ENCODE measurements at places on chromosomes 5 and 9.

DNA sequence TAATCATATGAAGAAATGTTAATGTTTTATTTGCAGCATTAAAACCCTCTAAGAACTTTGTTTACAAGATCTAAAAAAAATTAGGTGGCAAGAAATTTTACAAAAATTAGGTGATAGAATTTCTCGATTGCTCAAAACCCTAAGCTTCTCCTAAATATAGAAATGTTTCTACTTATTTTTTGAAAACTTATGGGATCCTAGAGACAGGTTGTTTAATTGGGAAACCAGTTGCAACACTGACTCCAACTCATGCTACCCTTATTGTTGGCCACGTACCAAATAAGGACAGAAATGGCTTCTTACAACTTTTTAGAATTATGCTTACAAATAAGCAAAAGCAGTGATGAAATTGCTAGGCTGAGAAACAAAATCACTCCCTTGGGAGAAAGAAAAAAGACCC, 531.1 kb downstream of the PDE4D start:
- no peak for DNase-seq

DNA sequence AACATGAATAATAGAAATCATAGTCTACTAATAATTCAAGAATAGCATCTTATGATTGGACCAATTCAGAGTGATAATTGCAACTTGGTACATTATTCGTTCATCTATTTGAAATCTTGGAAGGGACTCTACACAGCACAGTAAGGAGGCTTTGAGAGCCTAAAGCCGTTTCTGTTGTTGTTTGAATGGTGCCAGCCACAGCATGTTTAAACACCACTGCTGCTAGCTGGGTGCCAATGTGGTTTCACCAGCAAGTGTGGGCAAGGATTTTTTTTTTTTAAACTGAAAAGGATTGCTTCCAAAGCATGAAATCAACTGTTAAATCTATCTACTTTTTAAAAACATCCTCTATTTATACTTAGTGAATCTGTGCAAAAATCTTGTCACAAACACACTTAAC, 253.9 kb upstream of the MAP3K1 start:
- DNase-seq: no peak

DNA sequence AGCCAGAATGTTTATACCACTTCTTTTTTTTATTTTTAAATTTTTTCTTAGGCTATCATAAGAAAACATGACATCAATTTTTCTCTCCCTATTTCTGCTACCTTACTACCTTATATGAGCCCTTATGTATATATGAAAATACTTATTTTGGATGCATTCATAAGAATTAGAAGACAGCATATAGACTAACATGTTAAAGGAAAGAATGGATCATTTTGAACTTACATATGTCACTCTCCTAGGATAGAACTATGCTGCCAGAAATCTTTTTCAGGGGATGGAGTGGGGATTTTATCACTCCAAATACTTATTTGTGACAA, 51.8 kb downstream of the SNX24 start:
- DNase-seq: no peak

DNA sequence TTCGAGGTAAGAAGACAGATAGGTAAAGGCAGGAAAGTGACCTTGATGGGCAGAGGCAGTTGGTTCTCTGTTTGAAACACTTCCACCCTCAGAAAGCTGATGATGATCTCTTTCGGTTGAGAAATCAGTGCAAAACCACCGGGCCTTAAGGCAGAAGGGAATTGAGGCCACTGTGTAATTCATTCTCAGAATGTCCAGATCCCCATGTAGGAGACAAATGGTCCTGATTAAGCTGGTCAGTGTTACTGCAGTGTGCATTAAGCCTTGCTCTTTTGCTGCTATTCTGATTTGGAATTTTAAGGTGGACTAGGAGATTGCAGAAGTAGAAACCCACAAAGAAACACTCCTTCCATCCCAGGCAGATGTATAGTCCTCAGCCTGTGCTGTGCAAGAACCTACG, 255.2 kb downstream of the ARHGAP26 start:
- DNase-seq: no peak

- no peak for DNase-seq
Measured at GRCh38 chr5:108858959-108859358, 111.3 kb downstream of the FER start.

GRCh38 chr5:91140657-91141056, 242.5 kb downstream of the ARRDC3 start:
- no peak for DNase-seq

DNA sequence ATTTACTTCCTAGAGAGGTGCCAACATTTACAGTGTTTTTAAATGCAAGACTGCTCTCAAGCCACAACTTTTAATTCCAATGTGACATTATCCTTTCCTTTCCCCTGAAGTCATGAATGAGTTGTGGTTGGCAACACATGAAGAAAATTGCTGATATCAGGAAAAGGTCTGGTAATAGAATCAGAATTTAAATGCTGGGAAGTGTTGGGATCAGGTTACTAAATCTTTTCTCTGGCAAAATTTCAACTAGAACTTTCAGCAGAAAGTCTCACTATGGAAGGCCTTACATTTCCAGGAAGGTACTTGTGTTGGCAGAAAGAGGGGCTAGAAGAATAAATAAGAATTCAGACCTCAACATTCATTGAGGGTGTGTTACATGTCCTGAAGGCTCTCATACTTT, 10.6 kb upstream of the SLC44A1 start:
- no peak for DNase-seq

DNA sequence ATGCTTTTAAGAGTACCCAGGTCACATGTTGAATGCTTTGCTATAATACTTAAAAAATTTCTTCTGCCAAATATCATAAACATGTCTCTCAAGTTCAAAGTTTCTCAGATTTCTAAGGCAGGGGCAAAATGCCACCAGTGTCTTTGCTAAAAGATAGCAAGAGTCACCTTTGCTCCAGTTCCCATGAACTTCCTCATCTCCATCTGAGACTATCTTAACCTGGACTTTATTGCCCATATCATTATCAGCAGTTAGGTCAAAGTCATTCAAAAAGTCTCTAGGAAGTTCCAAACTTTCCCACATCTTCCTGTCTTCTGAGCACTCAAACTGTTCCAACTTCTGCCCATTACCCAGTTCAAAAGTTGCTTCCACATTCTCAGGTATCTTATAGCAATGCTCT, 307.6 kb upstream of the TNC start:
- DNase-seq: no peak

DNA sequence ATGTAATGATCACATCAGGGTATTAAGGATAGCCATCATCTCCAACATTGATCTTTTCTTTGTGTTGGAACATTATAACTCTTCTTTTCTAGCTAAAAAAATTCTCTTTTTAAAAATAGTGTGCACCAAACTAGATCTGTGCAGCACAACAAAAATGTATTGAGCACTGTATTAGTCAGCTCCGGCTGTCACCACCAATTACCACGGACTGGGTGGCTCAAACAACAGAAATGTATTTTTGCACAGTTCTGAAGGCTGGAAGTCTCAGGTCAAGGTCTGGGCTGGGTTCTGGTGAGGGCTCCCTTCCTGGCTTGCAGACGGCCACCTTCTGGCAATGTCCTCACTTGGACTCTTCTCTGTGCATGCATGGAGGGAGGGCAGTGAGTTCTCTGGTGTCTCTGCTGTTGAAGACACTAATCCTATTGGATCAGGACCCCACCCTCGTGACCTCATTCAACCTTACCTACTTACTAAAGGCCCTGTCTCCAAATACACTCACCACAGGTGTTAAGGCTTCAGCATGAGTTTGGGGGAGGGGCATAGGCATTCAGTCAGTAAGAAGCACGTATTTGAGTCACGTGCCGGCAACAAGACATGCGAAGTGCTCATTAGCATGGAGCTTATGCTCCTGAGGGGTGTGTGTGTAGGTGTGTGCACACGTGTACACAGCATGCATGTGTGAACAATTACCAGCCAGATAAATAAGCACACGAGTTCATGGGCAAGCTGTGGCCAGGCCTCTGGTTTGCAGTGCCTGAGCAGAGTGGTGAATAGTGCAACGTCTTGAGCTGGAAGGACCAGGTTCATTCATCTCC, 89.4 kb upstream of the SH3PXD2B start:
- no peak for DNase-seq

DNA sequence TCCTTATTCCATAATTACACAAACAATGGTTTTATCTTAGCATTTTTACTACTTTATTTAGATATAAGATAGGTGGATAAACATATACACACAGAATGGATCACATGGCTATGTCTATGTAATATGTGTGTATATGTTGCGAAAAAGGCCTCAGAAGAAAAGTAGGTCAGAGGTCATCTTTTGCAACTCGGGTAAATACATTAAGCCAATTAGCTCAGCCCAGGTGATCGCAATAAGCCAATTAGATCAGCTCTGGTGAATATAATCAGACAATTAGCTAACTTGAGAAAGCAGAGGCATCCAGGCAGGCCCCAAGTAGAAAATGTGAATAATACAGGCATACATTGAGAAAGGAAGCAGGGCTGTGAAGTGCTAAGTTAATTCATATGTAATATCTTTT, 24.3 kb downstream of the SLCO4C1 start:
- DNase-seq: no peak

DNA sequence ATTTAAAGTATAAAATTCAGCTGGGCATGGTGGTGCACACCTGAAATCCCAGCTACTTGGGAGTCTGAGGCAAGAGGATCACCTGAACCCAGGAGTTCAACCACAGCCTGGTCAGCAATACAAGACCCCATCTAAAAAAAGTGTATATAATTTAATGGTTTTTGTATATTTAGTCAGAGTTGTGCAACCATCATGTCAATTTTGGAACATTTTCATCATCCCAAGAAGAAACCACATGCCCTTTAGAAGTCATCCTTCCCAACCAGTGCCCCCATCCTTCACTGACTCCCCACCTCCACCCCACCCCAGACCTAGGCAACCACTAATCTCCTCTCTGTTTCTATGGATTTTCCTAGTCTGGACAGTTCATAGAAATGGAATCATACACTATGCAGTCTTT, 18.8 kb upstream of the TEK start:
- no peak for DNase-seq

GRCh38 chr9:131406563-131407436, 12.9 kb downstream of the PRRC2B start:
- no peak for DNase-seq

GRCh38 chr9:69996967-69997366, 46.7 kb upstream of the MAMDC2 start:
- DNase-seq: no peak

GRCh38 chr9:136748666-136749611, 614 bp upstream of the LCN6 start:
- no peak for DNase-seq

GRCh38 chr9:115305543-115305942, 187.6 kb upstream of the TNC start:
- DNase-seq: no peak

GRCh38 chr9:87910821-87911220, 6.9 kb upstream of the SPATA31C1 start:
- no peak for DNase-seq

- DNase-seq: no peak
Measured at GRCh38 chr5:172664681-172665541, 23.8 kb downstream of the NEURL1B start.

GRCh38 chr5:38556599-38557307, at the start of gene LIFR:
Gene LIFR, minus strand, starts transcription at chr5:38556646. Its CDS starts 25,999 bp downstream, at chr5:38530647.
- peak; percentile 17 for DNase-seq

DNA sequence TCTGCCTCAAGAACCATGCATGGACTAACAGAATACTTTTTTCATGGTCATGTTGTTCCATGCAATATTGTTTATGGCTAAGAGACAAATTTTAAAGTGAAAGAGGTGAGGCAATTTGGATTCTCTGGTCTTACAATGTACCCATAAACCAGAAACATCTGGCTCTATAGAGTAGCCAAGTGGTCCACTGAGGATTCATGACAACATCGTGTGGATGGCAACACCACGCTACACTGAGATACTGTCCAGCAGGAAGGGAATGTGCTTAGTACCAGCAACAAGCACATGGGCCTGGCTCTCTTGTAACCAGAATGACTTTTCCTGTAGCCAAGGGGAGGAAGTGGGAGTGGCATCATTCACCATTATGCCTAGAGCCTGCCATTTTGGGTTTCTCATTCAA, 218.2 kb downstream of the GADD45G start:
- DNase-seq: no peak

DNA sequence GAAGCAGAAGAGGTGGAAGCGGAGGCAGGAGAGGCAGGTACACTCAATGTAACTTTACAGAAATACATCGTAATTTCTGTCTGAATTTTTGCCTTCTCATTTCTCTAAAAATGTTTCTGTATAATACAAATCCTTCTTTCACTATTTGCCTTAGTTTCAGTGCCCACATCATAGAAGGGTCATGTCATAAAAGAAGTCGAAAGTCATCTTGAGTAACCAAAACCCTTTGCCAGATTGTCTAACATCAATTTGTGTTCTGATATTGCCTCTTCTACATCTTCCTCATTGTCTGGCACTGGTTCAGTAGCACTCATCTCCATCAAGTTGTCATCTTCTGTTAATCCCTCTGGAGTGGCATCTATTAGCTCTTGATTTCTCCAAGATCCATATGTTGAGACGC, 6.2 kb upstream of the CYFIP2 start:
- DNase-seq: no peak

GRCh38 chr5:31329715-31330114, 136.2 kb downstream of the CDH6 start:
- DNase-seq: no peak

DNA sequence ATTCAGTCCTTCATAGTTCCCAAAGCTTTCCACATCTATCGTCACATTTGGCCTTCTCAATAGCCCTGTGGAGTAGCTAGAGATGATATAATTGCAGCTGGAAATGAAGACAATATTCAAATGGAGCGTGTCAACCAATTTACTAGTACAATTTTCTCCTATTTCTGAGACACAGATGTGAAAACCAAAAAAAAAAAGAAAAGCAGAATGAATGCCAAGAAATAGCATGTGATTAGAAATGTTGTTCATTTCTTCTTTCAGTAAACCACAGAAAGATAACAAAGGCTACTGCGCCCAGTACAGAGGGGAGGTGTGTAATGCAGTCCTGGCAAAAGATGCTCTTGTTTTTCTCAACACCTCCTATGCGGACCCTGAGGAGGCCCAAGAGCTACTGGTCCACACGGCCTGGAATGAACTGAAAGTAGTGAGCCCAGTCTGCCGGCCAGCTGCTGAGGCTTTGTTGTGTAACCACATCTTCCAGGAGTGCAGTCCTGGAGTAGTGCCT, 99.0 kb downstream of the MUSK start:
- no peak for DNase-seq

- no peak for DNase-seq
Measured at GRCh38 chr9:75170898-75171360, 82.6 kb downstream of the OSTF1 start.

DNA sequence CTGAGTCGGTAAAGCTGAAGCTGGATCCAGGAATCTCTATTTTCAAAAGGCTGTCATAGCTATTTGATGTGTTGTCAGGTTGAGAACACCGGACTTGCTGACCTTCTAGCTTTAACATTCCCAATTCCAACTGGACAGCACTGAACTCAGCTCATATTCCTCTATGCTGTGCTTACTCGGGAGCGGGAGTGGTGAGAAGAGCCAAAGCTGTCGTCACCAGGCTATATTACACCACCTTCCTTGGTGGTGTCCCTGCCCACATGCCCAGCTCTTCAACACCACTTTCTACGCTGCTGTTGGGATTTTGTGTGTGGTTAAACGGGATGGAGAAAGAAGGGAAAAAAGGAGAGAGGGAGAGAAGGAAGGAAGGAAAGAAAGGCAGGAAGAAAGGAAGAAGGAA, 653.6 kb downstream of the RAB3C start:
- no peak for DNase-seq

Data from stimulated activated CD4-positive, alpha-beta T cell treated with anti-CD3 and anti-CD28 coated beads, TNF-alpha, amount 100 ng/mL, for 4 hours (primary cell).